ENCODE measurements at places on chromosomes 6 and 20.
A peak's percentile ranks its signal among the peaks of the same experiment; 100 is the strongest.

DNA sequence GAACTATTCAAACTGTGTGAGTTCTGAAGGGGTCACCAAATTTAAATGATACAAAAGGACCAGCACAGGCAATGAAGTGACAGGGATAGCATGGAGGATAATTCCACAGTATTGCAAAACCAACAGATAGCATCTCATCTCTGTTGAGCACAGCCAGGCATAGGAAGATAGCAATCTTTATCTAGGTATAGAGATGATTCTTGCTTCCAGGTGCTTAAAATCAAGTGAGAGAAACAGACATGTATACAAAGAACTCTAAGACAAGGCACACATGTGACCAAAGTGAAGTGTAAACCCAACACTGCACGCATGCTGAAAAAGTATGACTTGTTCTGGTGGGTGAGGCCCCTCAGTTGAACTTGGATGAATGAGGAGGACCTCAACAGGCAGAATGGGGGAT lies 48.4 kb upstream of the ARMC2 start:
- DNase-seq, result no peak

DNA sequence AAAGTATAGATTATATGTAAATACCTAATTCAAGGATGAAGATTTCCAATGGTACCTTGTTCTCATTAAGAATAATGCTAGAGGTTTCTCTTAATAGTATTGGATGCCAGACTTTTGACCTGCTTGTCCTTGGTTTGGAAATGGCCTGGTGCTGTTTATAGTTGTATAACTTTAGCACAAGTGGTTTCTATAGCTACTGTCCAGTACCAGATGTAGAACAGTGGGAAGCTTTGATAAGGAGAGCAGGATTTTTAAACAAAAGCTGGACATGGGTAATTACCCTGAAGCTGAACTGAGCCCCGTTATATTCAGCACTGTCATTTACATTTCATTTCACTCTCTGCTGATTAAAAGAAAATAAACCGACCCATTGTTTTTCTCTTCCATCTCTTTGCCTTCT lies 43.7 kb downstream of the TRMT11 start:
- DNase-seq, result no peak

DNA sequence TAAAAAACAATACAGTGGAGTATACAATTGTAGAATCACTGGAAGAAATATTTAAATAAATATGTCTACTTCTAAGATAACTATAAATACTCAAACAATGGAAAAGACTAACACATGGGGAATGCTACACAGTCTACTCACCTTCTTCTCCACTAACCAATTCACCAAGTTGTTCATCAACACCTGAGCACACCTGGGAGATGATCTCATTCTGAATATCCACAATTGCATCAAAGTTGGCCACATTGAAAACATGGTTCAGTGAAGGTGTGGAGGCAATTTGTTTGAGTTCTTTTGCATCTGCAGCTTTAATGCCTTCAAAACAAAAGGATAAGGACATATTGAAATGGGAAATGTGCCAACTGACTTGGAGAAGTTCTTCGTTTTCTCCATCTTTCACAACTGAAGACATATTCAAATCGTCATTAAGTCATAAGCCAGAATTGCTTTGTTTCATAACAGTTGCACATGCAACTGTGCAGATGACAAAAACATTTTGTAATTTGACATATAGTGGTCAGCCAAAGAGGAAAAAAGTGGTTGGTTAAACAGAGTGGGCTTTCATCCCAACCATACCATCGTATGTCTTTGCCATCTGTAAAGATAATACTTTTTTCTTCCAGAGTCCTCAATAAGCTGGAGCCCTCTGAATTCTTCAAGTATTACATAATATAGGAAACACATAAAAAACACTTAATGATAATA lies 17.5 kb downstream of the COL12A1 start:
- DNase-seq, result no peak

GRCh38 chr20:35883336-35883777 lies 70.9 kb downstream of the SCAND1 start:
- no peak for DNase-seq

DNA sequence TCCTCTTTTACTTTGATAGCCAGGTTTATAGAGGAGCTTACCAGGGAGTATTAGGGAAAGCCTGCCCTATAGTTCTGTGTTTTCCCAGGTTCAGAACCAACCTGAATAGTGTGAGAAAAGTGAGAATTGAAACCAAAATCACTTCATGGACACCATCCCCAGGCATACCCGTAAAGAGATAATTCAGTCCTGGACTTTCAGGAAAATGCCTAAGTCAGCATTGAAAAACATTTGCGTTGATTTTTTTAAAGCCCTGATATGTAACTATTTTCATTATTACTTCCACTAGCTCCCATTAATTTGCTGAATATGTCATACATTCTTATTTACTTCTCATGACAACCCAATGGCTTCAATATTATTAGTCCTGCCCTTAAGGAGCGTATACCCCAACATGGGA lies 77.4 kb upstream of the TCF21 start:
- no peak for DNase-seq

- DNase-seq, result no peak
Observed at GRCh38 chr6:167338541-167339117, 13.7 kb downstream of the TTLL2 start.

DNA sequence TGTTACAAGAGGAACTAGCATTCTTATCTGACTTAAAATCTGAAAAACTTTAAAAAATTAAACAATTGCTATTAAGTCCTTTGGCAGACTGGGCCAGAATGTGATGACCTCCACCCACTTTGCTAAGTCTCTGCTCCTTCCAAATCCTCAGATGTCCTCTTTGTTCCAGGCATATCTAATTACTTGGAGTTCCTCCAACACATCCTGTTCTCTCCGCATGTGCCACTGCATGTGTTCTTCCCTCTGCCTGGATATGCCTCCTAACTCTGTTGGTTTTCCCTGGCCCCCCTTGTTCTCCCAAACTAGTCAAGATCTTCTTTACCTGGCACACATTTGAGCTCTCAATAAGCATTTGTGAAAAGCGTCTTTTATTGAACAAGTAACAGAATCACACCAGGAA lies 23.1 kb downstream of the ELOVL2 start:
- no peak for DNase-seq

DNA sequence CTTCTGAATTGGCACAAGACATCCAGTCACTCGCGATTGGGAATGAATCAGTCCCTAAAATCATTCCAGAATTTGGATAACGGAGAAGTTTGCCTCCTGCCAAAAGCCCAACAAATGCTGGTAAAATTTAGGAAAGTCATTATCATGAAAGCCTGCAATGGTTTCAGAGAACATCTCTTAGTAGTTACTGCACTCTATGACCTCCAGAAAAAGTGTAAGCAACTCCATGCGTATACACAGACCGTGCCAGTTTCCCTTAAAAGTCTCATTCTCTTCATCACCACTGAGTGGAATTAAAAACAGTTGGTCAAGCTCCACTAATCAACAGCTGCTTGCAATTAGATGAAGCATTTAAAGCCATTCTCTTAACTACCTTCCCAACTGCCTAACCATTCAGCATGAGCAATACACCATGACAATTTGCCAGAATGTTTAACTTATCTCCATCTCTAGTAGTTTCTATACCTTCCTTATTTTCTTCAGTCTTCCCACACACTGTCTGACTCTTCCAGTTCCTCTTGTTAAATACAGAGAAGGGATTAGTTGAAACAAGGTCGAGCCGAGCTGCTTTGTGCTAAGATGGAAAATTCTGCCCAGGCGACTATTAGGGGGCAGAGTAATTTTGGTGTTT lies 183.6 kb upstream of the PRDM1 start:
- no peak for DNase-seq

DNA sequence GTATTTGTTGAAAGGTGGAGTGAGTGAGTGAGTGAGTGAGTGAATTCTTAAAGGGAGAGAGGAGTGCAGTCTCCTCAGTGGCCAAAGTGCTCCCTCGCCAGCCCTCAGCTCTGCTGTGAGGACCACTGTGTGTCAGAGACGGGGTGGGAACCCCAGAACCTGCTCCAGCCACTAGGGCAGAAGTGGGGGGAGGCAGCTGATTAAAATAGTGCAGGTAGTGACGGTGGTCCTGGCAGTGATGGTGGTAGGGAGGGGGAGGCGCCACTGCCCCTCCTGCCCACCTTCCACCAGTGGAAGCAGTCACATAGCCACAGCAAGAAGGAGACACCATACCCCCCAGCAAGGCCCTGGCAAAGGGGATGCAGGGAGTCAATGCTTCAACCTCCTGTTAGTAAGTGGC lies 133.5 kb downstream of the PHACTR3 start:
- DNase-seq, result no peak

- no peak for DNase-seq
Observed at GRCh38 chr20:42494290-42494689, 695.4 kb downstream of the PTPRT start.

DNA sequence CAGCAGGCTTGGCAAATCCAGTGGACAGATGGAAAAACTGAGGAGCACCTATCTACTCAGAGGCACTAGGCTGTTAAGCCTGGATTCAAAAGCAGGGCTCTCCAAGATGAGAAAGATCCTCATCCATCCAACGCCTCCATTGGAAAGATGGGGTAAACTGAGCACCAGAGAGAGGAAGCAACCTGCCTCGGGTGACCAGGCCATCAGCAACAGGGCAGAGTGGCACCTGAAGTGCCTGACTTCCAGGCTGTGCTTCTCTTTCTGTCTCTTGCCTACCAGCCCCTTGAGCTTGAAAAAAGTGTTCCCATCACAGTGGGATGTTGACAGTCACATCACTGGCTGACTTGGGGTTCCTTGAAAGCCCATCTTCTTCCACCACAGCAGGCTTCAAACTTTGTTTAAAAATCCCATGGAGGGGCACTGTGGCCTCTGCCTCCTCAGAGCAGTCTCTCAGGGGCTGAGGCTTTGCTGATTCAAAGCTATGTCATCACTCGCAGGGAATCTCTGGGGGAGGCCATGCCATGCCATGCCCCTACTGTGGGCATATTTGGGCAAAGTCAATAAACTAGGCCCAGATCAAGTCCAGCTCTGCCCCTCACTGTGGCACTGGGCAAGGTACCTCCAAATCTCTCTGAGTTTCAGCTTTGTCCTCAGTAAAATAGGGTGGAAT lies 44.8 kb upstream of the TGM2 start:
- DNase-seq, result no peak

GRCh38 chr6:110543106-110543505 lies 66.7 kb upstream of the SLC22A16 start:
- no peak for DNase-seq

- no peak for DNase-seq
Observed at GRCh38 chr20:24677626-24678315, 208.3 kb downstream of the SYNDIG1 start.

DNA sequence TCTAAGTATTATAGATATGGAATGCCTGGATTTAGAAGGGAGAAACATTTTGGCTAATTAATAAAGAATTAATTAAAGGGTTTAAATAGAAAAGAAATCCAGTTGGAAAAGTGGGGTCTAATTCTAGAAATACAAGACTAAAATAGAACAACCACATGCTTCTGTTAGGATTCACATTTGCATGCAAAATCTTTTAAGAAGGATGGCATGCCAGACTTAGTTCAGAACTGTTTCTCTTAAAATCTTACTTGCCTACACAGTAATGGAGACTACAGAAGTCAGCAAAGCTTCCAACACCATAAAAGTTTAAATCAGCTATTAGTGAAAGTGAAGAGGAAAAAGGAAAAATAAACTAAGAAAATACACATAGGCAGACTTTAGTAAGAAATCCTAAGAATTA lies 32.7 kb upstream of the KATNA1 start:
- no peak for DNase-seq

- no peak for DNase-seq
Observed at GRCh38 chr6:20350215-20350614, 51.5 kb upstream of the E2F3 start.

- DNase-seq, result no peak
Observed at GRCh38 chr6:164792666-164793065, 516.7 kb downstream of the C6orf118 start.

GRCh38 chr20:62238569-62239277 lies 402 bp downstream of the OSBPL2 start:
- no peak for DNase-seq

- DNase-seq, result no peak
Observed at GRCh38 chr20:38838326-38838725, 32.8 kb downstream of the PPP1R16B start.

GRCh38 chr6:6412221-6412620 lies 91.8 kb upstream of the F13A1 start:
- DNase-seq, result no peak

GRCh38 chr6:1596088-1596852 lies 13.4 kb upstream of the FOXC1 start:
- DNase-seq, result no peak

DNA sequence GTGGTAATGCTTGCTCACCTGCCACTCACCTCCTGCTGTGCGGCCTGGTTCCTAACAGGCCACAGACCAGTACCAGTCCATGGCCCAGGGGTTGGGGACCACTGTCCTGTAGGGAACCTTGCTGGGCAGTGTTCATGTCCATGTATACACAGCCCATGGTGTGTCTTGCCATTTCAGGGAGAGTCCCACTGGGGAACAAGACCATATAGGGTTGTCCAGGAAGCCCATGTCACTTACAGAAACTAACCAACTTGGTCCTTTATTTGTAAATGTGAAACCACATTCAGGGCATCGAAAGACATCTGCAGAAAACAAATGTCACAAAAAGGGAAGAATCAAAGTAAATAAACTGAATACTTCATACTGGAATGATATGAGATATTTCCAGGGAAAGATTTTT lies 179.1 kb downstream of the NFATC2 start:
- no peak for DNase-seq

DNA sequence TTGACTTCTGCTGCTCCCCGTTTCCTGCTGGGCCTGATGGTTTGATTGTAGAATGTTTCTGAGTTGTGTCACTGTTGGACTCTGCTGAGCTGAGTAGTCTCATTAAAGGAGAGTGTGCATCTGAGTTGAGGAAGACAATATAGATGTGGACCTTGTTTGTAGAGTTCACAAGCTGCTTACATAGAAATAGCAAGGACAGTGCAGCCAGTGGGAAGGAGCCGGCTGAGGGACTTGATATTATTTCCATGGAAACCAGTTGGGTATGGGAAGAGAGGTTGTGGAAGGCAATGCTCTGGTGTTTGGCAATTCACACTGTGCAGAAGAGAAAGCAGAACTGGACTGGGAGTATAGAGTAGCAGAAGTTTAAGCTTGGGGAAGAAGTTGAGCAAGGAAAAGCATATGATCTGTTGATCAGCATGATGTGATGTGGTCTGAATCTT lies 14.8 kb downstream of the IGF2R start:
- no peak for DNase-seq

GRCh38 chr6:168322966-168323365 lies 3.4 kb upstream of the DACT2 start:
- DNase-seq, result no peak

GRCh38 chr20:6740096-6740495 lies 27.4 kb upstream of the BMP2 start:
- DNase-seq, result no peak

- DNase-seq, result no peak
Observed at GRCh38 chr20:57993716-57994431, 234.6 kb downstream of the ANKRD60 start.

- DNase-seq, result no peak
Observed at GRCh38 chr20:10453241-10453640, 18.1 kb downstream of the SLX4IP start.

GRCh38 chr20:5331340-5331739 lies 14.6 kb upstream of the PROKR2 start:
- DNase-seq, result no peak

GRCh38 chr6:44235891-44236516 lies 10.9 kb upstream of the HSP90AB1 start:
- no peak for DNase-seq

GRCh38 chr20:3115190-3116107 lies 30.9 kb upstream of the AVP start:
- DNase-seq, result no peak

GRCh38 chr6:26240157-26241032 lies 124.6 kb upstream of the BTN3A2 start:
- peak; percentile 97 for DNase-seq

Data from left renal cortex interstitium (tissue), 4 donors.